ENCODE measurements at places on chromosomes 12 and 14.
A peak's percentile ranks its signal among the peaks of the same experiment; 100 is the strongest.

GRCh38 chr12:131990066-131990979 is 40.6 kb downstream of the EP400 start:
- no peak for DNase-seq

DNA sequence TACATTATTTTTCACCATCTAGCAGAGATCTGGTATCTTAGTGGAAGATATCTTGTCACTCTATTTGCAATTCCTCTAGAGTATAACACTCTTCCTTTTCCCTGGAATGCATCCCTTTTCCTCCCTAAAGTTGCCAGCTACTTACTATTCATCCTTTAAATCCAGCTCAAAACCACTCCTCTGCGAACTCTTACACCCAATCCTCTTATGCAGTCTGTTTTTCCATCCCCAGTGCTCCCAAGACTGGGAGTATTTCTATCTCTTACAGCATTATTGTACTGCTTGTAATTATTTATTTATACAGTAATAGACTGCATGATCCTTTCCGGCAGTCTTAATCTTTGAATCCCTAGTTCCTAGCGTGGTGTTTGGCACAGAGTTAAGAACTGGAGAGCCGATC is 2.9 kb upstream of the SRGAP1 start:
- no peak for DNase-seq

DNA sequence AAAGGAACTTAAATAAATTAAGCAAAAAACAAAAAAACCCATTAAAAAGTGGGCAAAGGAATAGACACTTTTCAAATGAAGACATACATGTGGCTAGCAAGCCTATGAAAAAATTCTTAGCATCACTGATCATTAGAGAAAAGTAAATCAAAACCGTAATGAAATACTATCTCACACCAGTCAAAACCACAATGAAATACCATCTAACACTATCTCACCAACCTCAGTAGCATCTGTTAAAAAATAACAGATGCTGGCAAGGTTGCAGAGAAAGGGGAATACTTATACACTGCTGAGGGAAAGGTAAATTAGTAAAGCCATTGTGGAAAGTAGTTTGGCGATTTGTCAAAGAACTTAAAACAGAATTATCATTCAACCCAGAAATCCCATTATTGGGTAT is 381.1 kb downstream of the FLRT2 start:
- no peak for DNase-seq

- no peak for DNase-seq
These were observed 22.2 kb downstream of the FCF1 start for GRCh38 chr14:74735125-74735524.

- DNase-seq: no peak
These were observed 17.4 kb downstream of the LETMD1 start for GRCh38 chr12:51065530-51065929.

- DNase-seq: peak; percentile 95
These were observed 4.2 kb upstream of the AJUBA start for GRCh38 chr14:22986508-22987054.

GRCh38 chr12:6834873-6835272 is 5.9 kb upstream of the GNB3 start:
- DNase-seq: no peak

GRCh38 chr12:122841544-122842321 is 6.5 kb downstream of the HIP1R start:
- DNase-seq: no peak

DNA sequence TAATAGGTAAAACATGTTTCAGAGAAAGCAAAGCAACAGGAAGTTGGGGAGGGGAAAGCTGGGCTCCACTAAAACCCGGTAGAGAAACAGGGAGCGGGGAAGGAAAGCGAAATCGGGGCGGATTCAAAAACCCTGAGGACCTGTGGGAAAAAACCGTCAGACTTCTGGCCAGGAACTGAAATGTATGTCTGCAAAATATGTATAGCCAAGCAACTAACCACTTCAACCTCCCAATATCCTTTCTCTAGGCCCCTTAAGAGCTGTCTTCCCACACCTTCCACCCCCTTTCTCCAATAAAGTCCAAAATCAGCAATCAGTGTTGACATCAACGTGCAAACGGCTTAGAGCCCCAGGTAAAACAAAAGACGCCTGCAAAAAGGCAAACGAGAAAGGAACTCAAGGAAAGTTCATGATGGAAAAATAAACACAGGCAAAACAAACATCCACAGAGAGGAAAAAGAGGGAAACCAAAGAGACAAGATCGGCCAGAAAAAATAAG is 32.8 kb downstream of the SIX1 start:
- no peak for DNase-seq

- DNase-seq: peak; percentile 20
These were observed 48.0 kb downstream of the SLC17A8 start for GRCh38 chr12:100404769-100405407.

DNA sequence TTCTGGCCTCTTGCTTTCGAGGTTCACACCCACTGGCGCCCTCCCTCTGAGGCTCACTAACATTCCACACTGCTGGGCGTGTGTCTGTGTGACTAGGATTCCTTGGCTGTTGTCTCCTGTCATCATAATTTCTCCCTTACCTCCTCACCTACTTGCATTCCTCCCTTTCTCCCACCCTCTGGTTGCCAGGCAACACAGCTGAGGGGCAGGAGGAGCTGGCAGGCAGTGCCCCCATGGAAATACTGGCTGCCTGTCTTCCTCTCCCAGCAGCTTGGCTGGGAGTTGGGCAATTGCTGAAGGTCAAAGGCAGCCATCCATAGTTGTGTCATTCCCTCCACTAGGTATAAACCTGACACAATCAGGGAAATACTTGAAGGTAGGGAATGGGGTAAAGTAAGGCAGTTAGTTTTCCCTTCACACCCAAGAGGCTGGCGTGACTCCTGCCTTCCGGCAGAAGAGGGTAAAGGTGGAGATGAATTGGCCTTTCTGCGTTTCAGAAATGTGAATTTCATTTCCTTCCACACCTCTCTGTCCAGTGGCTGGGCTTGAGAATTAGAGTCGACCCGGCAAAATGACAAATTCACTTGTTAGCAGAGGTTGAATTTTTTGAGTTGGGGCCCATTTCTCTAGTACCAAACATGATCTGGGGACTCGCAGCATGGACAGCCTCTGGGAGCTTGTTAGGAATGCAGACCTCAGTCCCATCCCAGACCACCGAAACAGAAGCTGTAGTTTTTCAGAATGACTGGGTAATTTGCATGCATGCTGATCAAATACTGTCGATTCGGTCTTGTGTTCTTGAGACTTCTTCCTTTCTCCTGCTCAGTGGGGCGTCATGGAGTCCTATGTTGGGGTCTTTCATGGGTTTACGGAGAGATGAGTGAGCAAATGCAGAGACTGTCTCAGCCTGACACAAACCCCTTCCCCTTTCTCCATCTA is 24.3 kb upstream of the EMP1 start:
- no peak for DNase-seq

DNA sequence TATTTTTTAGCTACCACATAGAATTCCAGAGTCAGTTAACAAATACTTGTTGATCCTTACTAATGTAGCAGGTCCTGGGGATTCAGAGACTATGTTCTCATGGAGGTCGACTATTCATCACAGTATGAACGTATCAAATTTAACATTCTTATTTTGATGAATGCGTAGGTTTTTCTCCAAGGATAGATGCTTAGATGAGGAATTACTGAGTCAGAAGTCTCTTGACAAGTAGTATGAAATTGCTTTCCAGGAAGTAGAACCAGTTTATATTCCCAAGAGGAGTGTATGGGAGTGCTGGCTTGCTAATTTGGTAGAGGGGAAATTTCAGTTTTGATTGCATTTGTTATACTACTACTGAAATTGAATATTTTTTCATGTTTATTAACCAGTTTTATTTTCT is 42.8 kb upstream of the CRADD start:
- DNase-seq: no peak

Data from stimulated activated CD4-positive, alpha-beta T cell treated with anti-CD3 and anti-CD28 coated beads, Interleukin-12 subunit alpha, Interleukin-12 subunit beta, amount 100 ng/mL, for 48 hours (primary cell).